ENCODE measurements at places on chromosomes 6 and 20. TPM values are rescaled to one million over a fixed set of nuclear protein-coding genes. Genes with fewer than 3 reads are reported as not detected.

Gene FNDC11
- total RNA-seq, result 0.21 TPM

Gene ANKEF1
- total RNA-seq, result 6.9 TPM

Gene RRAGD
- total RNA-seq, result 5.2 TPM

Gene ECHDC1
- 37.3 TPM for total RNA-seq

Gene EPPIN
- total RNA-seq, result not detected

Gene CUTA
- 180 TPM for total RNA-seq

Gene CCDC170
- total RNA-seq, result 0.16 TPM

Gene DPPA5
- total RNA-seq, result not detected

Gene BTNL2
- not detected for total RNA-seq

Gene RWDD1
- 37.3 TPM for total RNA-seq

Gene BAG2
- 8.0 TPM for total RNA-seq

Gene BMP2
- 0.38 TPM for total RNA-seq

Gene EMILIN3
- total RNA-seq, result 0.39 TPM

Gene RBBP8NL
- total RNA-seq, result 0.25 TPM

Gene TFAP2B
- not detected for total RNA-seq

Gene PMEPA1
- 322 TPM for total RNA-seq

Gene SLC26A8
- total RNA-seq, result not detected

Gene TMEM244
- total RNA-seq, result not detected

Gene PLCB4
- total RNA-seq, result 16.3 TPM

Gene CLPSL1
- total RNA-seq, result not detected

Gene GPX5
- total RNA-seq, result not detected

Gene SIGLEC1
- total RNA-seq, result not detected

Gene SCAF8
- total RNA-seq, result 17.9 TPM

Gene PGC
- not detected for total RNA-seq

Gene NQO2
- 79.8 TPM for total RNA-seq

Gene OTOR
- not detected for total RNA-seq

Gene TMEM217
- total RNA-seq, result 0.60 TPM

Gene AGER
- 1.3 TPM for total RNA-seq

Gene AGPAT1
- total RNA-seq, result 39.1 TPM

Gene C6orf132
- total RNA-seq, result 3.5 TPM

Gene CNBD2
- 5.6 TPM for total RNA-seq

Gene ZSCAN31
- total RNA-seq, result 1.9 TPM

Gene MAFB
- total RNA-seq, result 0.16 TPM

Gene BMP5
- not detected for total RNA-seq

Gene KCNK17
- not detected for total RNA-seq

Gene TRIM40
- not detected for total RNA-seq

Gene WFDC12
- total RNA-seq, result not detected

Gene MMP24OS
- 56.9 TPM for total RNA-seq

Gene DYNLT2
- total RNA-seq, result 0.44 TPM

Gene RGS19
- total RNA-seq, result 28.1 TPM

Gene EGFL8
- 1.5 TPM for total RNA-seq

Gene AGPAT4
- total RNA-seq, result 5.3 TPM

Gene KHDC1L
- 0.38 TPM for total RNA-seq

Gene IP6K3
- 0.80 TPM for total RNA-seq

Gene PRL
- not detected for total RNA-seq
